ENCODE measurements at places on chromosomes 1 and 21.

- no peak for DNase-seq
These were observed 17.3 kb downstream of the SLC45A1 start for GRCh38 chr1:8335246-8335645.

- DNase-seq = no peak
These were observed 401.3 kb downstream of the HHAT start for GRCh38 chr1:210730023-210730422.

DNA sequence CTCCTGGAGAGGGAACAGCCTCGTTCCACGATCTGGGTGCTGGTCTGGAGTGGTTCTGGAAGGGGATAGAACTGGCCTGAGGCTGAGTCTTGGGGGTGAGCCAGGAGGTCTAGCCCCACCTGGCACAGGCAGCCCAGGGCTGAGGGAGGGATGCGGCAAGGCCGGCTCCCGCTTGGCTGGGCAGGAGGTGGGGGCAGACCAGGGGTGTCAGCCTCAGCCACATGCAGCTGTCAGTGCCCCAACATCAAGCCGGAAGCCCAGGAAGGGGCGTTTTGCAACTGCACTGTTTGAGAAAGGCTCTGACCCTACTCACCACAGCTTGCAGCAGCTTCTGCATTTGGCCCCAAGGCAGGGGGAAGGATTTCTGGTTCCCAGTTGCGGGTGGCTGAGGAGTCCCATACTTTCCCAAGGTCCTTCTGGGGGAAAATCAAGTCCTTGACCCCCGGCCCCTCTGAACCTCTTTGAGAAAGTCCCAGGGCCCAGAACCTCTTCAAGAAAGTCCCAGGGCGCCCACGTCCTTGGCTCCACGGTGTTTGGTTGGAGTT, 2.0 kb downstream of the EFHD2 start:
- no peak for DNase-seq

DNA sequence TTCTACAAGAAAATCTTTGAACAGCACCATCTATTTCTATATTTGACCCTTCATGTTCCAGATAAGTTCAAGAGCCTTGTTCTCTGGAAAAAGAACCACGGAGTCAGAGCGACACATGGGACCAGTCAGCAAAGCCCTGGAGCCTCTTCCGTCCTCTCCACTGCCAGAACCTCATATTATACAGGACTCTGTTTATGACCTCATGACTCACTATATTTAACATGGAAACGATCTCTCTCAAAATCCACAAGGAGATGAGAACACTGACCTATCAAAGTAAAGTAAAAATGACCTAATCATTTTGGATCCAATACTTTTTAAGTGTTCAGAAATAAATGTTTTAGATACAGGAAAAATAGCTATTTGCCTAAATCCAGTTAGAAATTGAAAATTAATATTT, 124.6 kb upstream of the KRTAP19-8 start:
- no peak for DNase-seq

- peak; percentile 6 for DNase-seq
These were observed 105.5 kb downstream of the KIF26B start for GRCh38 chr1:245260110-245260882.
